ENCODE measurements at places on chromosomes 16 and 17.
A peak's percentile ranks its signal among the peaks of the same experiment; 100 is the strongest.

GRCh38 chr17:50063561-50064252, 7.8 kb downstream of the ITGA3 start:
- DNase-seq, result no peak

GRCh38 chr17:39946551-39947330, 16.1 kb upstream of the GSDMA start:
- DNase-seq, result no peak

- no peak for DNase-seq
Observed at GRCh38 chr16:86033016-86033474, 134.1 kb downstream of the IRF8 start.

- DNase-seq, result no peak
Observed at GRCh38 chr17:78923660-78924453, 1.3 kb downstream of the TIMP2 start.

DNA sequence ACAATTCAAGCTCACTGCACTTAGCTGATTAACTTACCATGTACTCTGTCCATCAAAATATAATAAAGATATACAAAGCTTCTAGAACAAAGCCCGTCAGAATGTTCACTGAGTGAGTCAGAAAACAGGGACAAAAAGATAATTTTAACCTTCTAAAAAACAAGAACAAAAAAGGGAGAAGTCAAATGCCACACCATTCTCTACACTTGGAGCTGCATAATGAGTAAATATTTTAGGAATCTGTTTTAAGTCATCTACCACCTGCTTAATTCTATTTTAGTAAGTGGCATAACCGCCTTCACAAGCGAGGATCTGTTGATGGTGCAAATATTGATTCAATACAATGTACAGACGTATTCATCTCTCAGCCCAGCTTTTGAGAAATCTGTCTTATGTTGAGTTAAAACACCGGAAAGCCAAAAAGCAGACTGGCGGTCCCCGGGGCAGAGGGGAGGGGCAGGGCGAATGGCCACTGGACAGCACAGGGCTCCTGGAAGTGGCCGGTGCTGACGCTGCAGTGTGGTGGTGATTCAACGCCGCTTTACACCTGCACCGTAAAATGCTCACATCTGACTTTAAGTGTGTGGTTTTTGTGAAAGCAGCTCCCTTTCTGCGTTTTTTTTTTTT, 20.1 kb downstream of the RAB40B start:
- DNase-seq, result no peak

DNA sequence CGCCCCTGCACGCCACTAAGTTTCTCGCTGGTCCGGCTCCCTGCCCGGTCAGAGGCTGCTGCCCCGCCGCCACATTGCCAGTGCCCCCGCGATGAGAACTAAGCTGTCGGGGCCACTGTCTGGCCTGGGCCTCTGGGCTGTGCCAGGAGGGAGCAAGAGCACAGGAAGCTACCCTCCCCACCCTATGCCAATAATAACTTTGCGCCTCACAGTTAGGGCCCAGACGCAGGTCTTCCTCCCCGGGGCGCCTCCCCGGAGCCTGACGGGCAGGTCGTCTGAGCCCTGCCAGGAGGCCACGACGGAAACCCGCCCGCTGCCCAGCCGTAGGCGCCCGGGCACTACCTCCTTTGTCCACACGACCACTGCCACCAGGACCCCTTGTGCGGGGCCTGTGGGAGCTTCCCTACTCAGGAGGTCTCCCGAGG, 1.5 kb downstream of the ZFPM1 start:
- DNase-seq, result peak; percentile 43

DNA sequence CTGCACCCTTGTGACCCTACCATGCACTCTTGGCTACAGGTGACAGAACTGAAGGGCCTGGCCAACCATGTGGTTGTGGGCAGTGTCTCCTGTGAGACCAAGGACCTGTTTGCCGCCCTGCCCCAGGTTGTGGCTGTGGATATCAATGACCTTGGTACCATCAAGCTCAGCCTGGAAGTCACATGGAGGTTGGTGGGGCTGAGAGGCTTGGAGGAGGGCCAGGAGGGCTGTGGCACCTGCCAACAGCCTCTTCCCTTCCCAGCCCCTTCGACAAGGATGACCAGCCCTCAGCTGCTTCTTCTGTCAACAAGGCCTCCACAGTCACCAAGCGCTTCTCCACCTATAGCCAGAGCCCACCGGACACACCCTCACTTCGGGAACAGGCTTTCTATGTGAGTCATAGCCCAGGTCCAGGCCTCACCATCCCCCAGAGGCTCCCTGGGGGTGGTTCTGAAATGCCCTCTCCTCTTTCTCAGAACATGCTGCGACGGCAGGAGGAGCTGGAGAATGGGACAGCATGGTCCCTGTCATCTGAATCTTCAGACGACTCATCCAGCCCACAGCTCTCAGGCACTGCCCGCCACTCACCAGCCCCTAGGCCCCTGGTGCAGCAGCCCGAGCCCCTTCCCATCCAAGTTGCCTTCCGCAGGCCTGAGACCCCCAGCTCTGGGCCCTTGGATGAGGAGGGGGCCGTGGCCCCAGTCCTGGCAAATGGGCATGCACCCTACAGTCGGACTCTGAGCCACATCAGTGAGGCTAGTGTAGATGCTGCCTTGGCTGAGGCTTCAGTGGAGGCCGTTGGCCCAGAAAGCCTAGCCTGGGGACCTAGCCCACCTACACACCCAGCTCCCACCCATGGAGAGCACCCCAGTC, 13.0 kb downstream of the RIPOR1 start:
- DNase-seq, result no peak

DNA sequence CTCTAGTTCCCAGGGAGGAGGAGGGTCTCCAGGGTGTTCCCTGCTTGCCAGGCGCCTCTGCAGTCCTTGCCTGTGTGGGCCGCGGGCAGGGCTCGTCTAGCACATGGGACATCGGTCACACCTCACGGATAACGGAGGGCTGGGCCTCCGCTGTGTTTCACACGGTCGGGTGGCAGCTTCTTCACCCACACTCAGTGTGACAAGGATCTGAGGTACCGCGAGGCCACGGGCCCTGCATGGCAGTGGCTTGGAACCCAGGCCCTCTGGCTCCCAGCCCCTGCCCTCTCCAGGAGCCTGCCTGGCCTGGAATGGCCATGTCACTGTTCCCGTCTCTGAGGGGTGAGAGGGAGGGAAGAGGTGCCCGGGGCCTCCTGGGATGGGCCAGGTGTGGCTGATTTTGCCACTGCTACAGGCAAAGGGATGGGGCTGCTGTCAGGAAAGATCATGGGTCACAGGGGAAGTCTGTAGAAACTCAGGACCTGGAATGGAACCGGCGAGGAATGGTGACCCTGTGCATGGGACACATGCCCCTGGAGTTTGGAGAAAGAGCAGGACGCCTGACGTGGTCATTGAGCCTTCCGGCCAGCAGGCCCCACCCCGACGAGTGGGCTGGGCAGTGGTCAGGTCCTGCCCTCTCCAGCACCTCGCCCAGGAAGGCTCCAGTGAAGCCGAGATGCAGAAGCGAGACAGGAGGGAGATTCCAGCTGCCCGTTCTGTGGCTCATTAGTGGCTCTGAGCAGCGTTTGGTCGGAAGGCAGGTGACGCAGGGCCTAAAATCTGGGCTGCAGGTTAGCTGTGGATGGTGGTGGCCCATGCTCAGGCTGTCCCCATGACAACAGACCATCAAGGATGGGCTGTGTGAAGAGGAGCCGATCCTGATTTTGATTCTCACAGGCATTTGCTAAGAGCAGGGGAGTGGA, 76.5 kb upstream of the GSE1 start:
- DNase-seq, result no peak
